Kidney glomerular epithelial cell (primary cell): ENCODE measurements at places on chromosomes 2 and 18.
A peak's percentile ranks its signal among the peaks of the same experiment; 100 is the strongest.

DNA sequence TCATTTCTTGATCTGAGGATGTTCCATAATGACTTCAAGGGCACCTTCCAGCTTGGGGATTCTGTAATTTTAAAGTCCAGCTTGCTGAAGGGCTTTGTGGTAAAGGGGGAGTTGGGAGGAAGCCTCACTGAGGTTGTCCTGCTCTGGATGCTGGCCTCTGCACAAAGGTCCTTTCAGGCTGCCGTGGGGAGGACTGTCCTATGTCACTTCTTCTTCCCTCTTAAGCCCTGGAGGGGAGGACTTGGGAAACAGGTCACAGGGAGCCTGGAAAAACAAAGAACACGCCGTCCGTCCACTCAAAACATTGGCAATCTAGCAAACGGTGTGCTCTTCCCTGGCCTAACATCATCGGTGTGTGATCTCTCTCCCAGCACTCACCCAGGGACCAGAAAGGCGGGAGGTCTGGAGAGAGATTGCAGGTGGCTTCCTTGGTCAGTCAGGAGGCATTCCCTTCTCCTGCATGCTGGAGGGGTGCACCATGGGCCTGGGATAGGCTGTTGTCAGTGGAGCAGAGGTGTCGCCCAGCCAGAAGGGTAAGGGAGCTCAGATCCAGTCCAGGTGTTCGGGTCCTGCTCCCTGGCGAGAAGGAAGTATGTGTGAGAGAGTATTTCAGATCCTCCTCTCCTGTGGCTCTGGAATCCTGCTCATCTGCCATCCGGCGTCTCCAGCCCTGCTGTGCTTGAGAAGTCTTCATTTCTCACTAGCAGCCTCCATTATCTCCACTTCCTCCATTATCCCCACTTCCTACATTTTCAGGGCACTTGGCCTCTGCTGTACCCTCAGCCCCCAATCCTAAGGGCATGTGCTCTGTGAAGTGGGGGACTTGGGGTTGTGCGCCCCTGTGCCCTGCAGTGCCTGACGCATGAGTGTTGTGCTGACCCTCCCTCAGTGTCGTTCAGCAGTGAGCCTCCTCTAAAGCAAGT lies 20.1 kb downstream of the ASAP2 start:
- no peak for DNase-seq

DNA sequence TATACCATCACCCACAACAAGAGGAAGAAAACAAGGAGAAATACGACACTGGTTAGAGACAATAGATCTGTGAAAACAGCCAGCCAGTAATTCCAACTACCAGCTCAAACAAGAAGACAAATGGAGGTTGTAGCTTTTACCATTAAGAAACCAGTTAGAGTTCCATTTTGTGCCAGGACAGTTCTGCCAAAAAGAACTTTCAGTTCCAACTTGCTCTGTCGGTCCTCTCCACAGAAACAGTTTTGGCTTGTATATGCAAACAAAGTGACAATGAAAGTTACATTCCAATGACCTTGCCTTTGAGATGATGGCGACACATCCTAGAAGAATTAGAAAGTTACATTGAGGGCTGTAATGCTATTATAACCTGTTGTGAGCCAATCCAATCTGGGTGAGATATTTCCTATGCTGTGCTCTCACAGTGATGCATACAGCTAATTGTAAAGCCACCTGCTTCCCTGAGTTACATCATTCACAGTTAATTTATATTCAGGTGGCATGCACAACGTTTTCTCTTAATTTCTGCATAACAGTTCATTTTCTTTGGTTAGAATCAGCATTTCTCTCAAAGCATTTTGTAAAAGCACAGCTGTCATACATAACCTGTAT lies 1378.4 kb upstream of the PIK3C3 start:
- no peak for DNase-seq

DNA sequence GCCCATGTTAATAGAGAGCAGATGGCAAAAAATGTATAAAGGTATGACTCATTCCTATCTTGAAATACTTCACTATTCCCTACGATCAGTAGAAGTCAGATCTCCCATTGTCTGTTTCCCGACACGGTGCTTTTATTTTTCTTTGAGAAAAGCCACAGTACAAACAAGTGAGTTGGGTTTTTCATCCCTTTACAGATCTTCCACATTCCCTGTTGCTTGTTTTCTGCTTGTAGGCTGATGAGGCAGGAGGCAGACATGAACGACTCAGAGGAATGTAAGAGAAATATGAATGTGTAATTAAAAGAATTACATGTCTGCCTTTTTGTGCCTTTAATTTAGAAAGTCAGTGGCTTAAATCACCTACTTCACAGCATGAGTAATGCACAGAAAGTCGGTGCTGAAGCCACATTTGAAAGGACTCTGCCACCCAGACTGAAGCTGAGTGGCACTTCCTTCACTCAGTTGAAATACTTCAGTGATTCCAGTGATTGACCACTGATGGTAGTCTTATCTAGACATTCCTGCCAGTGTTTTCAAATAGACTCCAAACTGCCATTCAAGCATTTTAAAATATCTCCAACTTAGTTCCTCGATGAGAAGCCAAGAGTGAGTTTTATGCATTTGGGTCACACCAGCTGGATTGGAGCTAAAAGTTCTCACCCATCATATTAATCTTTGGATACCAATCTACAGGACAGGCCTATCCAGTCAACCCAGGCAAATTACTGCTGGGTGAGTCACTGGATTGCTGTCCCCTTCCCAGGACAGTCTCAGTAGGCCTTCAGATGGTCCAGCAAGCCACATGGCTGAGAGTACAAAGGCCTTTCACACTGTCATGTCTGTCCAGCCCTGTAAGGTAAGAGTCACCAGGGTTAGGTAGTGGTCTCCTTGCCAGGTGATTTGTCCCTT lies 79.0 kb downstream of the COLEC12 start:
- peak; percentile 90 for DNase-seq

GRCh38 chr2:12295856-12296519 lies 420.7 kb upstream of the TRIB2 start:
- DNase-seq: no peak

DNA sequence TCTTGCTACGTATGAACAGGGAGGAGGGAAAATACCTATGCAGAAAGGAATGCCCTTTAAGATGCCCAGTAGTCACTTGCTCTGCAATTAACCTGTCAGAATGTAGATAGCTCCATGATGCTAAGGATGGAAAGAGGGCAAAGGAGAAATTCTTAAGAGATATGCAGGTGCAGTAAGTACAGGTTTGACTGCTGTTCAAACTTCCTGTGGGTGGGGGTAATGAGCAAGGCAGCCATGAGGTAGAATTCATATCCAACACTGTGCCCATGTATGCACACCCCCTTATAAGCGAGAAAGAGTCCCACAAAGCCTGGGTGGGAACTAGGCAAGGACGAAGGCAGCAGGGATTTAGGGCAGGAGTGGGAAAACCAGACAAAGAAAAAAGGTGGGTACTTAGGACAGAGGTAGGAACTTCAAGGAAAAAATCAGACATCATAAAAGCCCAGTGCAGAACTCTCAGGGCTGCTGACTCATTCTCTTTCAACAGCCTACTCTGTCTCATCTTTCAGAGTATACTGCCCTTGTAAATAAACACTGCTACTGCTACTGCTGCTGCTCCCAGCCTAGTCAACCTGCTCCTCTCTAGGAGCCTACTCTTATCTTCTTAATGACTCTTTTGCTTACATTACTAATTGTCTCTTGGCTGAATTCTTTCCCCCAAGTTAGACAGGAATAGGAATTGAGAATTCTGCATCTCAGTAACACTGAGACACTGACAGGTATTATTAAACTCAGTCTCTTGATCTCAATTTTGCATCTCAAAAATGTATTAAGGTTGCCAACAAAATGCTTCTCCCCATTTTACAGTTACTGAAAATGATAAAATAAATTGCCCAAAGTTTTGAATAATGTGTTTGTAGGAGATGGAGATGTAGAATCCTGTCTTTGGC lies 189.0 kb downstream of the PTH2R start:
- DNase-seq: peak; percentile 41

- no peak for DNase-seq
Observed at GRCh38 chr2:155599834-155600233, 732.7 kb downstream of the NR4A2 start.

- peak; percentile 97 for DNase-seq
Observed at GRCh38 chr2:122643725-122644329, 888.4 kb downstream of the TSN start.

GRCh38 chr2:124666976-124667375 lies 641.9 kb downstream of the CNTNAP5 start:
- DNase-seq: no peak

DNA sequence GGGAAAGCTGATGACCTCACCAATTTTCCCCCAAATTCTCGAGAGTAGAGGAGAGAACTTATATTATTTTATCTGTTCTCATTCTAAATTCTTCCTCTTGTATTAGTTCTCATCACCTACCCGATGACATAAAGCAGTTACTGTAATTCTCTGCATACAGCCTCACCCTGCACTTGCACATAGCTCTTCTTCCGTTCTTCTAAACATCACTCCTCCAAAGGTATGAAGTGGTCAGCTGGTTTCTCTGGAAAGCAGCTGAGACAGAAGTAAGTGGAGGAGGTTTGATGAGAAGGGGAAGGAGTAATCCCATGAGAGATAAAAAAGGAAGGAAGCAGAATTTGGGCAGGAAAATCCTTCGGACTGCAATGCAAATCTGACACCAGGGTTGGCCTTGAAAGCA lies 39.0 kb downstream of the FBXO48 start:
- no peak for DNase-seq

DNA sequence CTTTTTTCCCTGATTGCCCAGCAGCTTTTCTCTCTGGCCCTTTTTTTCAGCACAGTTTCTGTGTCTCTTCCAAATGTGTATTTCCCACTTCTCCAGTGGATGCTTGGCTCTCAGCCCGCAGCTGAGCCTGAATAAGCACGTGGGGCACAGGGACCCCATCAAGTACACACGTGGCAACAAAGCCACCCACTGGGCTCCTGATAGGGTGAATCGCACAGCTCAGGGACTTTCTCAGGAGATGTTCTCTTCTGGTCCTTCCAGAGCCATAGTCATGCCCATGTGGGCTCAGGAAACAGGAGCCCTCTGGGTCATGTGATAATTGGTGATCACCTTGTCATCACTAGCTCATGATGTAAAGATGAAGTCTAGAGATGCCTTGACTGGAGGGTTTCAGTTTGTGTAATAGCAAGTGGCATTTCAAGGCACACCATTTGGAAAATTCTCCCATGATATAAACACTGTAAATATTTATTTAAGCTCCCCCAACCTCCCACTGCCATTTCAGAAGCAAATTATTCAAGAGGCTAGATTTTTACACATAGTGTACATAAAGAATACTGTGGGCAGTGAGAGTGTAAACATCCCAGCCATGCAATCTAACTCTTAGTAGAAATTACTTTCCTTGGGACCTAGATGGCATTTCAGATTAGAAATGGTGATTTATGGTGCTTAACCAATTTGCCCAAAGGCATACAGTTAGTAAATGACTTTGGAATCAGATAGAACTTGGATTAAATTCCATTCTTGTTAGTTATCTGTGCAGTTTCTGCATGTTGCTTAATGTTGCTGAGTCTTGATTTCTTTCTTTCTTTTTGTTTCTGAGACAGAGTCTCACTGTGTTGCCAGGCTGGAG lies 597.5 kb downstream of the SLC4A3 start:
- peak; percentile 74 for DNase-seq

DNA sequence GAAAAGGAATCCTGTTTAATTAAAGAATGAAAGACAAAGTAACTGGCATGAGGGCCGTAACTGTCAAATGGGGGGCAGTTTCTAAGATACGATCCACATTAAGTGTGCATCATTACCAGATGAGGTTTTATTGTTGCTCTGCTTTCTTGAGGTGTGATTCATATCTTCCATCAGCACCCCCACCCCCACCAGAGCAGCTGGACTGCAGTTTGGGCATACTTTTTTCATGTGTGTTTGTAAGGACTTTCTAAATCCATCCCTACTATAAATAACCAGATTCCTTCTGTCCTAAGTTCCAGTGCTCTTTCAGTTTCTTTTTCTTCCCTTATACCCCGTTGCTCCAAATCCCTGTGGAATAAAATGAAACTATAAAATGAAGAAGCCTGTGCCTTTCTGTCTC lies 142.1 kb downstream of the CDCA7 start:
- DNase-seq: no peak

DNA sequence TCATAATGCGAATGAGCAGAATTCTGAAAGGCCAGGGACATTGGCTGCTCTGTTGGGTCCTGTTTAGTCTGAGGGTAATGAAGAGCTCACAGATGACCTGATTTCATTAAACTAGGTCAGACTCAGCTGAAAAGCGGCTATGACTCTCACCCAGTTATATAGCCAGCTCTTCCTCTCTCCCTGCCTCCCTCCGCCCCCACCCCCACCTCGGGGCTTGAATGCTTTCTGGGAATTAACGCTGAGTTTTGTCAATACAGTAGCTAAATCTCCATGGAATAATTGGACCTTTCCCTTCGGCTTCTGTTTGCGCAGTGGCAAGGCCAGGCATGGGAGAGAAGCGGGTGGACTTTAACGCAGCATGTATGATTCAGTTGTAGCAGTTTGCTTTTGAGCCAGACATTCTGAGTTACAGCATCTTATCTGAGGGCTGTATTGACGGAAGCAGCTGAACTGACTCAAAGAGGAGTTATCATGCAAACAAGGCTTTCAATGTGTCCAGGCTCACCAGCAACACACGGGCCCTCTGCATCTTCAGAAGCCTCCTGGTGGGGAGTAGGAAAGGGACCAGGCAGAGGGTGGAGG lies 110.6 kb downstream of the MYCN start:
- DNase-seq: no peak

DNA sequence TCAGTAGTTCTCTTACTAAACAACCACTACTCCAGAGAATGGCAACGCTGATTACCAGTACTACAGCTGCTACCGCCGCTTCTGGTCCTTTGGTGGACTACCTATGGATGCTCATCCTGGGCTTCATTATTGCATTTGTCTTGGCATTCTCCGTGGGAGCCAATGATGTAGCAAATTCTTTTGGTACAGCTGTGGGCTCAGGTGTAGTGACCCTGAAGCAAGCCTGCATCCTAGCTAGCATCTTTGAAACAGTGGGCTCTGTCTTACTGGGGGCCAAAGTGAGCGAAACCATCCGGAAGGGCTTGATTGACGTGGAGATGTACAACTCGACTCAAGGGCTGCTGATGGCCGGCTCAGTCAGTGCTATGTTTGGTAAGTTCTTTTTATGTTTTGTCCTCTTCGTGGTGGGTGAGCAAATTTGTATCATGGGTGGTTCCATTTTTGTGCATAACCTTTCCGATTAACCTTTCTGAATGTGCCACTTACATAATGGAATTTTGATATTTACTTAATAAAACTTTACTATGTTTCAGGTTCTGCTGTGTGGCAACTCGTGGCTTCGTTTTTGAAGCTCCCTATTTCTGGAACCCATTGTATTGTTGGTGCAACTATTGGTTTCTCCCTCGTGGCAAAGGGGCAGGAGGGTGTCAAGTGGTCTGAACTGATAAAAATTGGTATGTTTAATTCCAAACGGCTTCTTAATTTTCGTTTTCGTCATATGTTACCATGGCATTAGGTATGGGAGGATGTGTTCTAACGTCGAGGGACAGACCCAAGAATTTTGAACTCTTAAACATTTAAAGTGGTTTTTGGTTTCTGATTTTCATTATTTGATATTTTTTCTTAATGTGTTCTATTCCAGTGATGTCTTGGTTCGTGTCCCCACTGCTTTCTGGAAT lies 1.3 kb downstream of the SLC20A1 start:
- peak; percentile 24 for DNase-seq
